SJSA1 (cell line): ENCODE measurements at places on chromosomes 16 and 17. TPM values are rescaled to one million over a fixed set of nuclear protein-coding genes. Genes with fewer than 3 reads are reported as not detected.

CFAP97D1 gene
- total RNA-seq = not detected in 2 replicates

PPP1R27 gene
- total RNA-seq = not detected in 2 replicates

ERN1 gene
- total RNA-seq = 4.4 and 5.8 TPM in 2 replicates

ODF4 gene
- total RNA-seq = not detected in 2 replicates

ATP2A3 gene
- 0.06 and 0.89 TPM in 2 replicates for total RNA-seq

HS3ST2 gene
- total RNA-seq = not detected in 2 replicates

GP2 gene
- total RNA-seq = not detected in 2 replicates

KRTAP1-1 gene
- not detected in 2 replicates for total RNA-seq

SLC16A11 gene
- not detected in 2 replicates for total RNA-seq

KRTAP4-6 gene
- total RNA-seq = not detected in 2 replicates

TEX19 gene
- total RNA-seq = 0.19 and 0.34 TPM in 2 replicates

SDR42E1 gene
- total RNA-seq = not detected in 2 replicates

KRT222 gene
- not detected in 2 replicates for total RNA-seq

ASPA gene
- 0.18 TPM in 1 of 2 replicates, not detected in the other for total RNA-seq

NFATC3 gene
- 19.8 and 33.8 TPM in 2 replicates for total RNA-seq

LLGL2 gene
- total RNA-seq = 5.8 and 6.6 TPM in 2 replicates

MYL11 gene
- not detected in 2 replicates for total RNA-seq

FOXF1 gene
- 25.7 and 34.7 TPM in 2 replicates for total RNA-seq

SP6 gene
- total RNA-seq = not detected in 2 replicates

GAS2L2 gene
- total RNA-seq = not detected in 2 replicates

C17orf100 gene
- total RNA-seq = 0.84 and 0.88 TPM in 2 replicates

IL34 gene
- total RNA-seq = 0.74 and 1.4 TPM in 2 replicates

ZSCAN10 gene
- total RNA-seq = not detected in 2 replicates

SNX20 gene
- total RNA-seq = not detected in 2 replicates

OR1F1 gene
- not detected in 2 replicates for total RNA-seq

C17orf58 gene
- total RNA-seq = 12.4 and 20.0 TPM in 2 replicates

CCDC78 gene
- total RNA-seq = 0.26 TPM in 1 of 2 replicates, not detected in the other

PABPN1L gene
- total RNA-seq = not detected in 2 replicates

OTOP2 gene
- not detected in 2 replicates for total RNA-seq

NAGS gene
- 2.8 and 3.3 TPM in 2 replicates for total RNA-seq

TBKBP1 gene
- 3.5 and 4.5 TPM in 2 replicates for total RNA-seq

SEPTIN1 gene
- total RNA-seq = not detected in 2 replicates

LRRC46 gene
- total RNA-seq = not detected in 2 replicates

ENPP7 gene
- total RNA-seq = not detected in 2 replicates

GCGR gene
- total RNA-seq = not detected in 2 replicates

ARSG gene
- total RNA-seq = not detected in 2 replicates

TNFRSF17 gene
- total RNA-seq = not detected in 2 replicates

PPP1R1B gene
- not detected in 2 replicates for total RNA-seq

CHRNE gene
- total RNA-seq = 0.29 TPM in 1 of 2 replicates, not detected in the other

CCDC144A gene
- total RNA-seq = 0.61 TPM in 1 of 2 replicates, not detected in the other

ZNF19 gene
- 0.95 and 4.5 TPM in 2 replicates for total RNA-seq

HOXB3 gene
- total RNA-seq = 1.4 and 5.2 TPM in 2 replicates

CACNB1 gene
- total RNA-seq = 0.94 and 2.9 TPM in 2 replicates

KRTAP3-2 gene
- total RNA-seq = not detected in 2 replicates

TBC1D3I gene
- total RNA-seq = 0.03 TPM in 1 of 2 replicates, not detected in the other

WSB1 gene
- 55.3 and 59.7 TPM in 2 replicates for total RNA-seq

SERPINF2 gene
- total RNA-seq = not detected in 2 replicates

CNP gene
- 45.7 and 47.1 TPM in 2 replicates for total RNA-seq

RAP1GAP2 gene
- total RNA-seq = 2.2 and 2.9 TPM in 2 replicates

MED9 gene
- 8.6 and 13.1 TPM in 2 replicates for total RNA-seq

NPIPA7 gene
- total RNA-seq = 1.4 TPM in 1 of 2 replicates, not detected in the other

ZNF597 gene
- total RNA-seq = 2.1 and 2.9 TPM in 2 replicates

FBXW10 gene
- 0.05 TPM in 1 of 2 replicates, not detected in the other for total RNA-seq

CDH3 gene
- total RNA-seq = 0.34 and 4.9 TPM in 2 replicates

CRISPLD2 gene
- 6.4 and 10.9 TPM in 2 replicates for total RNA-seq

PYDC1 gene
- total RNA-seq = not detected in 2 replicates

CBX8 gene
- total RNA-seq = 9.0 and 21.0 TPM in 2 replicates

C16orf96 gene
- total RNA-seq = not detected in 2 replicates

HCRT gene
- total RNA-seq = not detected in 2 replicates

FBXW10B gene
- total RNA-seq = 0.41 and 1.7 TPM in 2 replicates
